ENCODE measurements at places on chromosomes 1 and 21.

- no peak for DNase-seq
Observed at GRCh38 chr1:248402748-248403147, at the start of gene OR2T1. TSS of gene OR2T1 (plus strand) at chr1:248403048. CDS start at chr1:248406148, 3,100 bp downstream.

GRCh38 chr1:57512386-57512785 is 88.5 kb upstream of the DAB1 start:
- no peak for DNase-seq

- DNase-seq = no peak
Observed at GRCh38 chr1:244792188-244792850, 43.1 kb upstream of the COX20 start.

DNA sequence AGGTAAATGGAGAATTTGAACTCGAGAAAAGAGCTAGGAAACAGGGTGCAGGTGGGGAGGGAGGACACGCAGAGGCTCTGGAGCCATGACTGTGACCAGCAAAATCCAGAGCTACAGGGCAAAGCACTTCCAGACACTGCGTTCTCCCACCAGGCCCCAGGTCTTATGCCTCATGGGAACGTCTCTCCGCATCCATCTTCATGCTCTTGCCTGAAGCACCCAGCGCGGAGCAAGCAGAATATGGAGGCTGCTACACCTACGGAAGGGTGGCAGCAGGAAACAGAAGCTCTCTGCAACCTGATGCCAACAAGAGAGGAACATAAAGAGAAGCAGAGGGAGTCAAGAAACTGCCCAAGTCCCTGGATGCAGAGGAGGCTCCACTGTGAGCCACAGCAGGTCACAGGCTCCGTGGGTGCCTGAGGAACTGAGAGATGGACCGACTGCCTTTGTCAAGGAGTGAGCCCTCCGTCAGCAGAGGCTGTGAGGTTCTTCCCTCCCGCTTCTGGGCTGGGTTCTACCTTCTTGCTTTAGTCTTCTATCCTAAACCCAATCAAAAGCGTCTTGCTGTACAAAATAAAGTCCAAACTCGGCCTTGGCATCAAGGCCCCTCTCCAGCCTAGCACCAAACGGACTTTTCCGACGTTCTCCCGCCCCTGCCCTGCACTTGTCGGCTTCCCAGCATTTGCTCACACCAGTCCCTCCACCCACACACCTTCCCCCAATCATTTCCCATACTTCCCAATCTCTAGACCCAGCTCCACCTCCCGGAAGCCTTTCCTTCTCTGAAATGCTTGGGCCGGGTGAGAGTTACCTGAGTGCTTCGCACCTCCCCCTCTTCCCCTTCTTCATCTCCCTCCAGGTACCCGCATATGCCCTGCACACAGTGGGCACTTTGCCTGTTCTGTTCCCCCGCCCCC is 930 bp downstream of the DHCR24 start:
- DNase-seq = no peak

DNA sequence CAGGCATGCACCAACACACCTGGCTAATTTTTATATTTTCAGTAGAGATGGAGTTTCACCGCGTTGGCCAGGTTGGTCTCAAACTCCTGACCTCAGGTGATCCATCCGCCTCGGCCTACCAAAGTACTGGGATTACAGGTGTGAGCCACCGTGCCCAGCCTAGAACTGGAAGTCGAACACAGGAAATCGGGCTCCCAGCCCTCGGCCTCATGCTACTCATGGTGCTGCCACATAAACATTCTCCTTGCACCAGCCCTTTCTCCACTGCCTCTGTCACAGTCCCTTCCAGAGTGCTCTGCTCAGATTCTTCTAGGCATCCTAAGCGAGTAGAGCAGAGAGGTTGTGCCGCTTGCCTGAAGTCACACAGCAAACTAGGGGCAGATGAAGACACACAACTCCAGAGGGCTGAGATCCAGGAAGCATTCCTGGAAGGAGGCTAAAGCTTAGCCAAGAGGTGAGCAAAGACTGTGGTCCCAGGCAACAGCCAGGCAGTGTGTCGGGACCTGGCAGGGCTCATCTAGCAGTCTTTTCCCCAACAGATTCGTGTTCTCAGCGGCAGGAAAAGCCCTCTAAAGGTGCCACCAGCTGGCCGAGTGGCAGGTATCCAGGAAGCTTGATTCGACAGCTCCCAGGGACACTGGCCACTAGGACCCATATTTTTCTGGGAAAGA is 29.6 kb upstream of the NPPB start:
- DNase-seq = no peak

DNA sequence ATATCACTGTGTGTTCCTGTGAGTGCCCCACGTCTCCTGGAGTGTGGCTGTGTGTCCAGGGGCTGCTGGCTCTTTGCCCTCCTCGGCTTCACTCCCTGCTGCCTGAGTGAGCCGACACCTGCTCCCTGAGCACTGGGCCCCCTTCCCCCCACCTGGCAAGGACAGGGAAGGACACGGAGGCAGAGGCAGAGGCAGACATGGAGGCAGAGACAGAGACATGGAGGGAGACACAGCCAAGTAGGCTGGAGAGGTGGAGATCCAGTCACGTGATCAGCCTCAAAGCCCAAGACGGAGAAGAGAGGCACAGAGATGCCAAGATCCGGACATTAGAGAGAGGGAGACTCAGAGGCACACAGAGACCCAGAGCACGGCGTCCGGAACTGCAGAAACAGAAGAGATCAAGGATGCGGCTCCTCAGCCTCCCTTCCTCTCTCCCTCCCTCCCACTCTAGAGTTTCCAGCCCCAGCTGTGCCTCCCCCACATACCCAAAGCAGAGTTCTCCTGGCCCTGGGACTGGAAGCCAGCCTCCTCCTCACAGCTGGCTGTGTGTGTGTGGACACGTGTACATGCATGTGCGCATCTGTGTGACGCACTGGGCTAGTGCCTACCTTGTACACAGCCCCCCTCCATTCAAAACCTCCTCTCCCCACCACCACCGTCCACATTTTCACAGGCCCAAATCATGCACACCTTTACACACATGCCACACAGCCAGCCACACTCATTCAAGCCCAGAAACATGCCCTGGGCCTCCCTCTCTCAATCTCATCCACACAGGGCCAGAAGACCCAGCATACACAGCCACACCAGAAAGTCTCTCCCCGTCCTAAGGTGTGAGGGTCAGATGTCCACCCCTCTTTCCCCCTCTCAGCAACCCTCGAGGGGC is 39.1 kb upstream of the WASF2 start:
- DNase-seq = no peak

GRCh38 chr1:226988334-226988666 is 48.2 kb downstream of the COQ8A start:
- DNase-seq = no peak

DNA sequence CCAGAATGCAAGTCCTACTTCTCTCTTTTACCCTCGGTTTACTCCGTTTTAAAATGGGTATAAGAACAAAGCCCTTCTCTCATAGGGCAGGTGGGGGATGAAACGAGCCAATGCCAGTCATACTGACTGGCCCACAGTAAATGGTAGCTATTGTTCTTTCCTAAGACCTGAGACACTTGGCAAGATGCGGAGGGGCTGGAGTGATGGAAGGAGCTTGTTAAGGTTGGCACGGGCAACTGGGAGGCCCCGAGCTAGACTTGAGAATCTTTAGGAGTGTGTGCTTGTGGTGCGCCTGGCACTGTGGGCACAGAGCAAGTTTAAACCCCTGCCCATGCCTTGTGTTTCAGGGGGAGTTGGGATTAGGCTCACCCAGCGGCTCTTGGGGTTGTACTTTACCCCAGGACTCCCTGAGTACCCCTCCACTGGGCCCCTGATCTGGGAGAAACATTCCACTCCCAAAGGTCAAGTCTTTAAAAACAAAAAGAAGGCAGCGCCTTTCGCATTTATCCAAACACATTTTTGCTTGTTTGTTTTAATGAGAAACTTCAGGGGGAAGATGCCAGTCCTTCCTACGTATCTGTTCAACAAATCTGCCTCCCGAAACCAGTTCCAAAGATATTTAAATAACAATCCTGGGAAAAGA is 240.6 kb upstream of the TMEM51 start:
- DNase-seq = no peak

DNA sequence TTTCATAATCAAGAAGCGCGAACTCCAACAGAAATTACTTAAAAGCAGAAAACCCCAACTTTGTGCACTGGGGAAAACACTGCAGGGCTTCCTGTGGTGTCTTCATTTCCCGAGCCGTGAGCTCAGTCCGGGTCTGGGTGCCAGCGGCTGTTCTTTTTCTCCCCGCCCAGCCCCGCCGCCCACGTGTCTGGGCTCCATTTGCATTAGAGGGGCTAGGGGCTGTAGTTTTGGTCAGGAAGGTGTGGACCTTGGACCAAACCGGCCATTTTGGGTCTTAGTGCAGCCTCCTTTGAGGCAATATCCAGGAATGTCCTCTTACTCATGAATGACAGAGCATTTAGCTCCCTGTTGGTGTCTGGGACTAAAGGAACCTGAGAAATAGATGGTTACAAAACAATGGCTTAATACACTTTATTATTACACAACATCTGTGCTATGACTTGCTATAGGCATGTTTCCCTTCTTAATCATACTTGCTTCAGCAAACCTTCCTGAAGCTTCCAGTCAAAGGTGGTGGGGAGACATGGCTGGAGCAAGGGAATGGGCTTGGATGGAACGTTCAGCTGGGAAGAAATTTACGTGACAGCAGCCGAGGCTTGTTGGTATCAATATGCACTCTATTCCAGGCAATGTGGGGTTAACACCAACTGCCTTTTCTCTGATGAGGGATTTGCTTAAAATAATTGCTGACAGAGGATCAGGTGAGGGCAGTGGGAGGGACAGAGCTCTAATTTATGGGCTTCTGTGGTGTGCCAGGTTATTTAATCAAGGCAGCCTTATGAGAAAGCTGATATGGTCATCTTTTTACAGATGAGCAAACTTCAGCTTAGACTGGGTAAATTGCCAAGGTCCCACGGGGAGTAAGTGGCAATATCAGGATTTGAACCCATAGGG is 1.1 kb downstream of the AGTRAP start:
- DNase-seq = peak; percentile 73

GRCh38 chr1:94385308-94385929 is 32.8 kb upstream of the ABCD3 start:
- DNase-seq = no peak

DNA sequence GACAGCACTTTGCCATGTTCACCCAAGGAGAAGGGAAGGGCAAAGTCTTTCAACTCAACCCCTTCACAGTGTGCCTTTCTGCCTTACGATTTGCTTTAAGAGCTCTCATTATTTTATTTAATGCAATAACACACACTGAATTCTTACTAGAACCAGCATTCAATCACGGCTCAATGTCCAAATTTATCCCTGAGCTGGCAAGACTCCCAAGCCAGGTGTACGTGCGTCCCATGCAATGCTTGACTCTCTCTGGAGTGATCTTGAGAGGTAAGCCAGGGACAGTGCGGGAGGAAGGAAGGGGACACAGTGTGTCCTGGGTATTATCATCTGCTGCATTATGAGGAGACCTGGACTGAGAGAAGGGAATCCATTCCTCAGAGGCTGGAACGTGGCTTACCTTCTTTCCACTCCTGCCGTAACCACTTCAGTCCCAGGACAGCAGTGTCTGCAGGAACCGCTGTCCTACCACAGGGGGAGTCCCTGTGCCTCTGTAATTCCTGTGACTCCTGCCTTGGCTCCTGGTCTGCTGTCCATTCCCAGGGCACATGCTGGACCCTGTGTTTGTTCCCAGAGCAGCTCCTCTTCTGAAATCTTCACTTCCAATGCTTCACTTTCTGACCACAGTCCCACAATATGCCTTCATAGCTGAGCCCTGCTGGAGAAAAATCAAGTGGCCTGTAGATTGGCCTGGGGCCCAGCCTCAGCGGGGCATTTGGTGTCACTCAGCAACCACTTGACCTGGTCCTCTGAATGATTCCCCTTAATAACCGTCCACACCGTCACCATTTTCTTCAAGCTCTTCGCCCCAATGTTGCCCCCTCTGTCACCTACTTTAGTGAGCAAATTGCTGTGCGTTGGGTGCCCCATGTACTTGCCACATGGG is 28.6 kb upstream of the STUM start:
- no peak for DNase-seq

DNA sequence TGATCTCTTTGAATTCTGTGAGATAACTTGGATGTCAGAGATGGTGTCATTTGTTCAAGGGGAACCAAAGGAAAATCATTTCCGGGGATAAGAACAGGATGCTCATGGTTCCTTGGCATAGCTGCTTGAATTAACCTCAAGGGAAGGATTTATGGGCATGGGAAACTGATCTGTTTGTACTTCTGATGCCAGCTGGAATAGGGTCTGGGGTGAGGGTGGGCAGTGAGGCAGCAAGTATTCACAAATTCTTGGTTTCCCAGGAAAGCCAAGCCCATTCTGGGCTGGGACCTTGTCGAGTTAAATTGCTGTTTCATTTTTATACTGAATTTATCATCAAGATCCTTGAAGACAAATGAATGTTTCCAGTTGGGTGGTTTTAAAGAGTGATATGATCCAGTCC is 14.1 kb downstream of the INTS3 start:
- no peak for DNase-seq

- DNase-seq = no peak
Observed at GRCh38 chr1:164664127-164664526, 105.1 kb downstream of the PBX1 start.

GRCh38 chr1:55129194-55129728 is 85.9 kb downstream of the USP24 start:
- no peak for DNase-seq

DNA sequence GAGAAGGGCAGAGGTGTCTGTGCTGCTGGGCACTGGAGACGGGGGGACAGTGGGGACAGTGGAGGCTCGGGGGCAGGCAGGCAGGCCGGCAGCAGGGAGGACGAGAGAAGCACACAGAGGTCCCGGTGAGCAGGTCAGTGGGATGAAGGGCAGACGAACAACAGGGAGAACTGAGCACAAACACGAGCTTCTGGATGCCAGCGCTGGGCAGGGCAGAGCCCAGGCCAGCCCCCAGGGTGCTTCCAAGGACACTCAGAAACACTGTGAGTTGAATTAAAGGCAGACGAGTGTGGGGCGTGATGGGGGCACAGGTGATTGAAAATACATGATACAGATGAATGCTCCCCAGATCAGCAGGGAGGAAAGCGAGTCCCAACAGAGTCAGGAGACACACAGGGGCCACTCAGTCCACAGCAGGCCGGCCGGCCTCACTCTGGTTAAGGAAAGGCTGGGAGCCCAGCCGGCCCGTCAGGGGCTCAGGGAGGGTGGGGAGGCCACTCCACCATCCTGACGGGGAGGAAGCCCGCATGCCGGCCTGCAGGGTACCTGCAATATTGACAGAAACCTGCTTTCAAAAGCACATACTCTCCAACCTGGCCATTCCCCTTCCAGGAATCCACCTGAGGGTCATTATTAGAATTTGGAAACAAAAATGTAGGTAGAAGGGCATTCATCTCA is 14.1 kb downstream of the SLC19A1 start:
- no peak for DNase-seq

GRCh38 chr21:36757196-36757595 is 58.3 kb downstream of the SIM2 start:
- no peak for DNase-seq

DNA sequence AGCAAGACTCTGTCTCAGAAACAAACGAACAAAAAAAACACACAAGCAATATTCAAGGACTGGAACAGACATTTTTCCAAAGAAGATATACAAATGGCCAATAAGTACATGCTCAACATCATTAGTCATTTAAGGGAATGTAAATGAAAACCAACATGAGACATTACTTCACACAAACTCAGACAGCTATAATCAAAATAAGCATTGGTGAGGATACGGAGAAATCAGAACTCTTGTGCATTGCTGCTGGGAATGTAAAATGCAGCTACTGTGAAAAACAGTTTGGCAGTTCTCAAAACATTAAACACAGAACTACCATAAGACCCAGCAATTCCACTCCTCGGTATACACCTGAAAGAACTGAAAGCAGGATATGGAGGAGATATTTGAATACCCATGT is 15.4 kb downstream of the NOL9 start:
- DNase-seq = no peak

GRCh38 chr1:4270651-4271337 is 370.7 kb upstream of the C1orf174 start:
- DNase-seq = no peak

- DNase-seq = no peak
Observed at GRCh38 chr1:156126630-156127534, 12.4 kb downstream of the LMNA start.

Measured in keratinocyte (primary cell).